Femur (tissue), 1 donor: ENCODE measurements at places on chromosomes 12 and 14.

DNA sequence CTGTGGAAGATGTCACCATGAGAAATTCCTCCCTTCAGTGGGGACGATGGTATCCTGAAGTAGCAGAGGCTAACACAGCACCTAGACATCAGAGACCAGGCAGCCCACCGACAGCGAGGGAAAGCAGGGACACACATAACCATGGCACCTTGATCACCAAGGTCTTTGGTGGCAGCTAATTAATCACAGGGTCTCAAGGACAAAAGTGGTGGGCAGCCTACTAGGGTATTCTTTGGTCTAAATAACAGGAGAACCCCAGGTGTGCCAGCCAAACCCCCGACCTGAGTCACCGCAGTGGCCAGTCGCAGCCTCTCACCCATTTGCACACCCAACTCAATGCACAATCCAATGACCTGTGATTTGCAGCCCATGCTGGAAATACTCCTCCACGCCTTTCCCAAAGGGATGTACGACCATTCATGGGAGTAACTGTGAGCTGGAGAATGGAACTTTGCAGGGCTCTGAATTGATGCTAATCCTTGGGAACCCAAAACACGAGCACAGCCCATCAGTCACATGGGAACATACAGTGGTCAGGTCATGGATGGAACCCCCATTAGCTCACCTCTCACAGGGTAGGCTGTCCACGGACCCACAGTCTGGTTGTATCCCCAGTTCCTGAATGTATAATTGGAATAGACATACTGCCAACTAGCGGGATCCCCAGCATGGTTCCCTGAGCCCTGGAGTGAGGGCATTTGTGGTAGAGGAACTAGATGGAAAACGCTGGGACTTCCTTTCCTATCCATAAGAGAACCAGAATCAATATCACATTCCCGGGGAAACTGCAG is 58.7 kb upstream of the C14orf180 start:
- no peak for DNase-seq

- no peak for DNase-seq
Measured at GRCh38 chr14:73784988-73785313, 66.7 kb upstream of the PTGR2 start.

GRCh38 chr12:109710747-109711595 is 2.7 kb upstream of the FAM222A start:
- no peak for DNase-seq

DNA sequence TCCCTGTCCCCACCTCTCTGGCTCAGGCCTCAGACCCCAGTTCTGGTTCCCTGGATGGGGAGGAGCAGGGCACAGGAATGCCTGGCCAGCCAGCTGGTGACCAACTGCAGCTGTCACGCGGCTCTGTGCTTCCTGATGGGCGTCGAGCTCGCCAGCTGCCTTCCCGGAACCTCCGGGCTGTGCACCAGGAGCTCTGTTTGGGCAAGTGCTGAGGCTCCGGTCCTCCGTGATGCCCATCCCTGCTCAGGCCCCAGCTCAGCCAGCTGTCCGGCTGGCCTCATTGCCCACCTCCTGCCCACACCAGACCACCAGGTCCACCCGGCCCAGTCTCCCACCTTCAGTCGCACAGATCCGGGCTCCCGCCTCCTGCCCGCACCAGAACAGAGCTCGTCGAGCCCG is 4.8 kb downstream of the IFFO1 start:
- DNase-seq = peak; percentile 86

GRCh38 chr12:89661706-89662330 is 46.8 kb downstream of the ATP2B1 start:
- DNase-seq = no peak

DNA sequence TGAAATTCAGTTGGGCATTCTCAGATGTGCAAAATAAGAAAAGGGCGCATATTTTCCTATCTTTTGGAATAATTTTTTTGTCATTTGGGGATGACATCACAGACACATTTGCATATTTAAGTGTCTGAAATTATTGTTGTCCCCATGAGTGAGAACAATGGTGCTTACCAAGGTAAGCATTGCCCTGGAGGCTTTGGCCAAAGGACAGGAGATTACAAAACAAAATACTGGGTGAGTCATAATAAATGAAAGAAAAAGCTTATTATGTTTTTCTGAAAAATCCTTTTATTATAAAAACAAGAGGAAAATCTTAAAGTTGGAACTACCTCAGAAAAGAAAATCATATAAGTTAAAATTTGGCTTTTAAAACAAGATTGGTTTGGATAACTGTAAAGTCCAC is 254.9 kb downstream of the BTG1 start:
- DNase-seq = no peak

DNA sequence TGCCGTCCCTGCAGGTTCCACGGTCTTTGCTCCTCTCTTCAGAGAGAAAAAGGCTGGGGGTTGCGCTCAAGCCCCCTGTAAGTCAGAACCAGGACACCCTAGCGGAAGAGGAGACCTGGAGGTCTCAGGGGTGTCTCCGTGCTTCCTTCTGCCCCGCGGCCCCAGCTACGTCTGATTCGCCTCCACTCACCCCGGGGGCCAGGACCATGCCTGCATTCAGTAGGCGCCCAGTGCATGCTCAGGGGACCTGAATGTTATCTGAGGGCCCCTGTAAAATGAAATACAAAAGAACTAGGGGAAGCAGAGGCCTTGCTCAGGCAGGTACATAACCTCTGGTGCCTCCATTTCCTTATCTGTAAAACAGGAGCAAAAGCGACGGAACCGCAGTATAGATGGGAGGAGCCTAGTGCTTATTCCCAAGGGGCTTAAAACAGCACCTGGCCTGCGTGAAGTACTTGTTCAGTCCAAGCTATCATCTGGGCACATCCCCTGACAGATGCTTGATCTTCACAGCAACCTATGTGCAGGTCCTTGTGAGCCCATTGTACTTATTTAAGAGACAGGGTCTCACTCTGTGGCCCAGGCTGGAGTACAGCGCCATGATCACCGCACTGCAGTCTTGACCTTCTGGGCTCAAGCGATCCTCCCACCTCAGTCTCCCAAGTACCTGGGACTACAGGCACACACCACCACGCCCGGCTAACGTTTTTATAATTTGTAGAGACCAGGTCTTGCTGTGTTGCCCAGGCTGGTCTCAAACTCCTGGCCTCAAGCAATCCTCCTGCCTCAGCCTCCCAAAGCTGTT is 110.3 kb upstream of the NCOR2 start:
- no peak for DNase-seq

GRCh38 chr12:66288121-66288520 is 14.2 kb upstream of the HELB start:
- no peak for DNase-seq

DNA sequence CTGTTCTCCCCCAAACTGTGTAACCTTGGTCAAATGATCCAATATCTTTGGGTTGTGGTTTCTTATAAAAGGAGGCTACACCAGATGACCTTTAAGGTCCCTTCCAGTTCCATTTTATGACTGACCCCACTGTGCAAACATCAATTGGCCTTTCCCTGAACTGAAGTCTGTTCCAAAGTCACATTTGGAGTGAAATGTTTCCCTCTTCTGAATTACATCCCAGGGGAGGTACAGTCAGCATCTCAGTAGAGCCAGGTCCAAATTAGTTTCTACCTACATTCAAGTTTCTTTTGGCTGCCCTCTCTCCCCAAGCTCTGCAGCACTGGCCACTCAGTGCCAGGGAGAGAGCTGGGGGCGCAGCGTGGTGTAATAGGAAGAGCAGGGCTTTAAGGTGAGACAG is 34.4 kb downstream of the LIMA1 start:
- no peak for DNase-seq

GRCh38 chr14:94659256-94659655 is 47.1 kb downstream of the SERPINA3 start:
- DNase-seq = no peak

- DNase-seq = no peak
Measured at GRCh38 chr12:99915251-99916082, 69.3 kb downstream of the ANKS1B start.
